ENCODE measurements at places on chromosomes 4 and X.
A peak's percentile ranks its signal among the peaks of the same experiment; 100 is the strongest.

- no peak overlapping the region for H3K27ac ChIP-seq
- no peak overlapping the region for H3K4me3 ChIP-seq
- no peaks in the 10 kb centered on the region for H3K36me3 ChIP-seq
Observed at GRCh38 chrX:56068274-56068758, 163.8 kb upstream of the KLF8 start.

- no peak overlapping the region for H3K4me3 ChIP-seq
- H3K27ac ChIP-seq = no peak overlapping the region
- no peak for DNase-seq
- no peaks in the 10 kb centered on the region for H3K27me3 ChIP-seq
- H3K4me1 ChIP-seq = no peaks in the 10 kb centered on the region
Observed at GRCh38 chrX:130772776-130773143, 130.2 kb downstream of the ENOX2 start.

- no peaks in the 10 kb centered on the region for H3K4me1 ChIP-seq
- no peak overlapping the region for H3K27ac ChIP-seq
- no peak overlapping the region for H3K4me3 ChIP-seq
Observed at GRCh38 chr4:148944136-148944838, 502.1 kb upstream of the NR3C2 start.

DNA sequence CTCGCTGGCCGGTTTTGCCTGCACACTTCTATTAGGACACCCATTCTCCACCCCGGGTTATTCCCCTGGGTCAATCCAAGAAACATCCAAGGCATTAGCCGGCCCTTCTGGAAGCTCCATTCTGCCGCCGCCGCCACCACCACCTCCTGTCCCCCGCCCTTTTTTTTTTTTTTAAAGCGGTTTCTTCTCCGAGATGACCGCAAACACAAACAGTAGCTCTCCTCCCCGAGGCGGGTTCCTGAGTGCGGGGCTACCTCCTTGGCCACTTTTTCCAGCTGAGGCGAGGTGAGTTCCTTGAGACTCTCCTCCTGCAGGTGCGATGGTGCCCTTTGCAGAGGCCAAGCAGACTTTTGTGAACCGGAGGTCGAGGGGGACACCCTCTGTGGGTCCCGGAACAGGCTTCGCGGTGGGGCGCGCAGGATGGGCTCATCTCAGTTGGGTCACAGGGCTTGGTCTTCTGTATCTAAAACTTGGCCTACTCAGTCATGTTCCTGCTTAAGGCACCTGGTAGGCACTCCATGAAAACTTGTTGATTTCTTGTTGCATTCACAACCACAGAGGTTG is 930 bp downstream of the NWD2 start:
- no peak for DNase-seq
- no peaks in the 10 kb centered on the region for H3K36me3 ChIP-seq
- no peak overlapping the region for H3K27ac ChIP-seq
- H3K4me3 ChIP-seq = no peak overlapping the region
- no peaks in the 10 kb centered on the region for H3K4me1 ChIP-seq

DNA sequence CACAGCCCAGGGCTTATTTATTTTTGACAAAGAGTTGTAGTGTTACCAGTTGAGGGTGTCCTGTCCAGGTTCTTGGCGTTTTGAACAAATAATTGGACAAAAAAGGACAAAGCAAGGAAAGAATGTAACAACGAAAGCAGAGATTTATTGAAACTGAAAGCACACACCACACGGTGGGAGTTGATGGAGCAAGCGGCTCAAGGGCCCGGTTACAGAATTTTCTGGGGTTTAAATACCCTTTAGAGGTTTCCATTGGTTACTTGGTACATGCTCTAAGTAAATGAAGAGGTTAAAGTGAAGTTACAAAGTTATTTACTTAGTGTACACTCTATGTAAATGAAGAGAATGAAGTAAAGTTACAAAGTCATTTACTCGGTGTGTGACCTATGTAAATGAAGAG is 27.8 kb upstream of the OPHN1 start:
- no peaks in the 10 kb centered on the region for H3K4me1 ChIP-seq
- H3K27ac ChIP-seq = no peak overlapping the region
- H3K27me3 ChIP-seq = no peaks in the 10 kb centered on the region
- H3K4me3 ChIP-seq = no peak overlapping the region
- DNase-seq = no peak
- no peaks in the 10 kb centered on the region for H3K36me3 ChIP-seq

DNA sequence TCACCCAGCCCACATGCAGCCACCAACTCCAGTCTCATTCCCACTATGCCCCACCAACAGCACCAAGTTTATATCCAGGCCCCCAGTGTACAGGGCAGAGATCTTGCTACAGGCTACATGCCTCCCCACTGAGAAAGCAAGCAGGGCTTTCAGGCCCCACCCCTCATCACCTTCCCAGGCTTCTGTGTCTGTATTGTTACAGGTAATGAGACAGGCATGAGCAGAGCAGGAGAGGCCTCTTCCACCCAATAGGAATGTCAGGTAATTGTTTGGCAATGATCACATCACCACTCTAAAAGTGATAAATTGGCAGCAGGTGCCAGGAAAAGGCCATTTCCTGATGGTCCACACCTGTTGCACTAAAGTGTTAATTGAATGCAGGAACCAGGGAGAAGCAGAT is 102.5 kb downstream of the ZNF518B start:
- H3K27ac ChIP-seq = no peak overlapping the region
- H3K27me3 ChIP-seq = peaks cover 2% of the 10 kb centered on the region
- no peaks in the 10 kb centered on the region for H3K4me1 ChIP-seq

GRCh38 chrX:13689741-13690211 is 848 bp downstream of the RAB9A start:
- H3K27ac ChIP-seq = peak overlapping the region; percentile 93
- H3K4me3 ChIP-seq = peak overlapping the region; percentile 91
- DNase-seq = peak; percentile 19

GRCh38 chr4:103753868-103754653 is 34.3 kb upstream of the TACR3 start:
- no peak for DNase-seq
- H3K4me3 ChIP-seq = no peak overlapping the region
- no peak overlapping the region for H3K27ac ChIP-seq
- no peaks in the 10 kb centered on the region for H3K36me3 ChIP-seq
- H3K27me3 ChIP-seq = no peaks in the 10 kb centered on the region
